ENCODE measurements at places on chromosomes 3 and 15. TPM values are rescaled to one million over a fixed set of nuclear protein-coding genes. Genes with fewer than 3 reads are reported as not detected.

- DNase-seq, result no peak
- no peak overlapping the region for H3K27ac ChIP-seq
- H3K36me3 ChIP-seq, result no peaks in the 10 kb centered on the region
- peak overlapping the region; percentile 53 for H3K4me3 ChIP-seq
- H3K27me3 ChIP-seq, result 0 out of 2 replicates have a peak, but pooled peaks cover under 1% of the 10 kb centered on the region
- peaks cover 5% of the 10 kb centered on the region for H3K4me1 ChIP-seq
Measured at GRCh38 chr3:12437221-12437605, 47.1 kb upstream of the TSEN2 start.

GRCh38 chr3:66480666-66481065 lies 20.2 kb downstream of the LRIG1 start:
- peak; percentile 54 for DNase-seq
- peaks cover 23% of the 10 kb centered on the region for H3K4me1 ChIP-seq
- H3K4me3 ChIP-seq, result no peak overlapping the region
- no peaks in the 10 kb centered on the region for H3K27me3 ChIP-seq

GRCh38 chr3:160996811-160997210 lies 108.3 kb downstream of the B3GALNT1 start:
- H3K27me3 ChIP-seq, result no peaks in the 10 kb centered on the region
- no peak for DNase-seq
- H3K4me3 ChIP-seq, result no peak overlapping the region
- H3K4me1 ChIP-seq, result no peaks in the 10 kb centered on the region
- no peaks in the 10 kb centered on the region for H3K36me3 ChIP-seq

GRCh38 chr15:65778269-65778668 lies 13.8 kb downstream of the DENND4A start:
- no peak for DNase-seq
- H3K27ac ChIP-seq, result no peak overlapping the region
- no peaks in the 10 kb centered on the region for H3K36me3 ChIP-seq
- H3K4me3 ChIP-seq, result no peak overlapping the region
- 0 out of 2 replicates have a peak, but pooled peaks cover under 1% of the 10 kb centered on the region for H3K4me1 ChIP-seq

- peak overlapping the region; percentile 19 for H3K4me3 ChIP-seq
- no peaks in the 10 kb centered on the region for H3K36me3 ChIP-seq
- H3K4me1 ChIP-seq, result peaks cover 36% of the 10 kb centered on the region
- H3K27ac ChIP-seq, result peak overlapping the region; percentile 72
- DNase-seq, result peak; percentile 90
- H3K27me3 ChIP-seq, result no peaks in the 10 kb centered on the region
Measured at GRCh38 chr15:67510597-67511190, 10.2 kb upstream of the C15orf61 start.

DNA sequence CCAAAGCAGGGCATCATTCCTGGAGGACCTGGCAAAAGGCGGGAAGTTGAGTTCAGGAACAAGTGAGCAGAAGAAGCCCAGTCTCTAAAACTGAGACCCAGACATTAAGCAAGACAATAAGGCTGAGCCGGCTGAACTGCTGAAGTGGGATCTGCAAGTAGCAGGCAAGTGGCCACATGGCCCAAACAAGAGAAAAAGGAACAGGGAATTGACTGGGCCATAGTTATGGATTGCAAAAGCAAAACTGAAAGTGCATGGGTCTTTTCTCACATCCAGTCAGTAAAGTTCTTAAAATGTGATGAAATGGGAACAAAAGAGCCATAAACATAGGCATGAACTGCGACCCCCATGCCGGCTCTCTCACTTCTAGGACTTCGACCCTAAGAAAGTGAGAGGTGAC lies 101.2 kb downstream of the SCN11A start:
- no peak overlapping the region for H3K27ac ChIP-seq
- DNase-seq, result no peak
- H3K27me3 ChIP-seq, result no peaks in the 10 kb centered on the region
- H3K4me3 ChIP-seq, result no peak overlapping the region
- no peaks in the 10 kb centered on the region for H3K36me3 ChIP-seq

DNA sequence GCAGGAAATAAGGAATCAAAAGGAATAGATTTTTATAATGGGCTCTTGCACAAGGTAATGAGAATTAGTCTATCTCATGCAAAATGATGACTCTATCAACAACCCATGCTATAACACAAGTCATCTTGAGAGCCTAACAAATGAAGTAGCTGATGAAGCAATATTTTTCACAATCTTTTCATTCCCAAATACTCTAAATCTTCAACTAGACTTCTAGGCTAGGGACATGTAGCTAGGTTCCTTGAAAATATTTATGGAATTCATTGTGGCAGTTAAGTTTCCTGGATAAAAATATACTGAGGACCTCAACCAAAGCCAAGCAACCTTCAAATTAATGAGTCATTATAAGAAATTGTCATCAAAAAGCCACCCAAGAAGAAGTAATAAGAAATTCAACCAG lies 55.4 kb downstream of the DCBLD2 start:
- H3K27ac ChIP-seq, result peak overlapping the region; percentile 58
- peaks cover 42% of the 10 kb centered on the region for H3K36me3 ChIP-seq
- H3K27me3 ChIP-seq, result no peaks in the 10 kb centered on the region
- H3K4me1 ChIP-seq, result peaks cover 49% of the 10 kb centered on the region
- no peak overlapping the region for H3K4me3 ChIP-seq
- DNase-seq, result peak; percentile 52

DNA sequence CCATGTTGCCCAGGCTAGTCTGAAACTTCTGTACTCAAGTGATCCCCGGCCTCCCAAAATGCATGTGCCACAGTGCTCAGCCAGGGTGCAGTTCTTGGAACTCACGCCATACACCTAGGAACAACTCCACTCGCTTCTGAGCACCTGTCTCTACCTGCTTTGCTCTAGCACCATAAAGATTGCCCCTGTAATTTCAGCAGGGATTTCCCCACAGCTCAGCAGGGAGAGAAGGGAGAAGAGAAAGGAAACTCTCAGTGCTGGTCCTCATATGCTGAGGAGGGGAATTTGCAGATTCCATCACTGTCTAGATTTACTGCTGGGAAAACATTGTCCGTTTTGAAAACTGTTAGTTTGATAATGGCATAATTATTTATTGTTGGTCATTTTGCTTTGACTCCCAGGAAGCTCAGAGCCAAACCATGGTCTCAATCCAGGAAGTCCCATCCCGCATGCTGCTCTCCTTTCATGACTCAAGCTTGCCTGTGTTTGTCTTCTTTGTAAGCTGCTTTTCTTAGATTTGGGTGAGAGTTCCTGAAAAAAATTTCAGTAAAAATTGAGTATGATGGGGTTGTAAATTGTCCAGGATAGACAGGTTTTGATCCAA lies 24.2 kb downstream of the TRIM71 start:
- no peak overlapping the region for H3K27ac ChIP-seq
- no peaks in the 10 kb centered on the region for H3K4me1 ChIP-seq
- H3K4me3 ChIP-seq, result no peak overlapping the region
- H3K27me3 ChIP-seq, result peaks cover 8% of the 10 kb centered on the region
- no peaks in the 10 kb centered on the region for H3K36me3 ChIP-seq
- no peak for DNase-seq

DNA sequence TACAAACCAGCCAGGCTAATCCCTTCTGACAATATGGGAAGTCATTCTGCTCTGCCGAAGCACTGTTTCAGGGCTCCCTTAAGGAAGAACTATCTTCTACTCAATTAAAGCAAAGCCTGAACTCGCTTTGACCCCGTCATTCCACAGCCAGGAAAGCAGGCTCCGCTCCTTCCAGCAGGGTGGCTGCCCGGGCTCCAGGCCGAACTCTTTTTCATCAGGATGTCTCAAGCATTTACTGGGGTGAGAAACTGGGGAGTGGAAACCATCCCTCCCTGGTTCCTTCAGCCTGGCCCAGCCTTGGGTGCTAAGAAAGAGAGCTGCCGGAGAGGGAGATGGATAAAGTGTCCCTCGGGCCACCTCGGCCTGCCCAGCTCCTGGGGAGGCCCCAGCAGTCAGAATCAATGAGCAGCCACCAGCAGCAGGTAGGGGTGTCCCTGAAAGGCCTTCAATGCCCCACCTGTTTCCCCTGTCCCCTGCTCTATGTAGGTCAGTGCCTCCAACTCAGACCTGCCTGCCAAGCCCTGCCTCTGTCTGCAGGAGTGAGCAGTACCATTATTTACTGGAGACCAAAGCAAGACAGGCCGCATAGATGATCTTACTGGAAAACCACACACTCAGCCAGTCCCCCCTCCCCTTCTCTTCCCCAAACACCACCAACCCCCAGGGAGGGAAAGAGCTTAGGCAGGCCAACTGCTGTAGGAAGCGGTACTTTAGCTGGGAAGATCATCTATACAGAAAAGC lies 225.6 kb upstream of the TLE3 start:
- peak overlapping the region; percentile 37 for H3K27ac ChIP-seq
- no peaks in the 10 kb centered on the region for H3K27me3 ChIP-seq
- H3K4me3 ChIP-seq, result 0 out of 2 replicates have a peak overlapping the region, but pooled peaks have one; percentile 4
- H3K36me3 ChIP-seq, result no peaks in the 10 kb centered on the region

The RTP4 gene
- 1.9 TPM for total RNA-seq

The SPRED1 gene
- 34.0 TPM for total RNA-seq

The CSPG4 gene
- total RNA-seq, result 27.6 TPM

The GOLGA6L24 gene
- total RNA-seq, result not detected
